NCI-H510A treated with DMSO at 0.1 percent for 48 hours (cell line): ENCODE measurements at places on chromosomes 5 and 9.

DNA sequence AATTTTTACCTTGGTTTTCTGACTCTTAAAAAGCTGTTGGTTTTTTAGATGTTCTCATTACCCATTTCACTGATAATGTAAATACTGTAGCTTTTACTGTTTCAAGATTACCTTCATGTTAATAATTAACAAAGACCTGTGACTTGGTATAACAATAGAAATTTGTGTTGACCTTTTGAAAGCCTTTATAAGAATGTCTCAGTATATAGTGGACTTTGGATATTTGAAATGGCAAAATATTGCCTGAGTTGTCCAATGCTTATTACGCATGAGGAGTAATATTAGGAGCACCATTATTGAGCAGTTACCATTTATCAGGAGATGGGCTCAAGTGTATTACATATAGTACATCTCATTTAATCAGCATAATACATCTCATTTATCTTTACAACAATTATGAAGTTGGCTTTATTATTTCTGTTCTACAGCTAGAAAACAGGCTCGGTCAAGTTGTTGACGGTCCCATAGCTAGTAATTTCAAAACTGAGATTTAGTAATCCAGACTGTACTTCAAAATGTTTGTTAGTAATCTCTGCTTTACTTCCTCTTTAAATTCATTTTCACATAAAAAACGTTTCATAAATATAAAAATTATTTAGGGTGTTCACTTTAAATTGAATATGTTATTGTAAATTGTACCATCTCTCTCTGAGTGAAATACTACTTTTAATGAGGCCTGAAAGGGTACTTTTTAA lies 50.7 kb upstream of the FKTN start:
- DNase-seq = no peak

DNA sequence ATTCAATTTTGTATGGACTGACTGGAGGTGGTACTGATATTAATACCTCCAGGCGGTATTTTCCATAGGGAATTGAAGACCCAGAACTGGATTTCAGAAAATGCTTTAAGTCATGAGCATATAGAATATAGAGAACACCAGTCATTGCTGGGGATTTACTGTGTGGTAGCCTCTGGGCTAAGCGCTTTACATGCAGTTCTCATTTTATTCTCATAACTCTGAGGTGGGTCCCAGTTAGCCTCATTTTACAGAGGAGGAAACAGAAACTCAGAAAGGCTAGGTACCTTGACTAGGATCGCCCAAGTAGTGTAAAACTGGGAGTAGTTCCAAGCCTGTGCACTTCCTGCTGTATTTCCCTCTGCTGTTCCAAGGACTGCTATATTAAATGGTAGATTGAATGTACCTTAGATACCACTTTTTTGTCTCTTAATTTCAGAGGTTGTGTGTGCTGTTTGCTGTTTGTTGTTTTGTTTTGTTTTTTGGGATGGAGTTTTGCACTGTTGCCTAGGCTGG lies 13.8 kb downstream of the SLC44A1 start:
- no peak for DNase-seq

DNA sequence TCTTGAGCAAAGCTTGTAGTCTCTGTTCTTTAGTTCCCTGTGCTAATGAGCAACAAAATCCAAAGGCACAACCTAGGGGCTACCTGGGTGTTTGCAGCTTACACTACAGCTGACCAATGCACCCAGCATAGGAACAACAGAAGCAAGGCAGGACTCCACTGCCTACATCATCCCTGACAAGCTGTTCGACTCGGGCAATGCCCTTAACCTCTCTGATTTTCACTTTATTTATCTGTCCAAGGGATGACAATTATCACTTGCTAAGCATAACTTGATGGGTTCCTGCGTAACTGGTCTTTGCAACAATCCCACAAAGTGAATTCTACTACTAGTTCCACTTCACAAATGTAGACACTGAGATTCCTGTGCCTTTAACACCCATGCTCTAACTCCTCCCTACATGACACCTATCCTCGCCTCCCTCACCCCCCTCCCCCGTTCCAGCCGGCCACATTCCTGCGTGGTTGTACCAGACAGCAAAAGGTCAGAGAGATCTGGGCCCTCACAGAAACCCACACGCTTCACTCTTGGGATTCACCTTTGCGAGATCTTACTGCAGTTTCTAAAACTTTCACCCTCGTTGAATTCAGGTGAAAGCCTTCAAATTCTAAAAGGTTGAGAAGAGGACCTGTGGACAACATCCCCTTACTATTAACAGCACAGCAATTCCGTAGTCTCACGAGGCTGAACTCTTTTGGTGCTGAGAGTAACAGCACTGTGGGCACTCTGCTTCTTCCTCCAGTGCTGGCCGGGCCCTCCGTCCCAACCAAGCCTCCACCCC lies 995 bp downstream of the IPPK start:
- no peak for DNase-seq

DNA sequence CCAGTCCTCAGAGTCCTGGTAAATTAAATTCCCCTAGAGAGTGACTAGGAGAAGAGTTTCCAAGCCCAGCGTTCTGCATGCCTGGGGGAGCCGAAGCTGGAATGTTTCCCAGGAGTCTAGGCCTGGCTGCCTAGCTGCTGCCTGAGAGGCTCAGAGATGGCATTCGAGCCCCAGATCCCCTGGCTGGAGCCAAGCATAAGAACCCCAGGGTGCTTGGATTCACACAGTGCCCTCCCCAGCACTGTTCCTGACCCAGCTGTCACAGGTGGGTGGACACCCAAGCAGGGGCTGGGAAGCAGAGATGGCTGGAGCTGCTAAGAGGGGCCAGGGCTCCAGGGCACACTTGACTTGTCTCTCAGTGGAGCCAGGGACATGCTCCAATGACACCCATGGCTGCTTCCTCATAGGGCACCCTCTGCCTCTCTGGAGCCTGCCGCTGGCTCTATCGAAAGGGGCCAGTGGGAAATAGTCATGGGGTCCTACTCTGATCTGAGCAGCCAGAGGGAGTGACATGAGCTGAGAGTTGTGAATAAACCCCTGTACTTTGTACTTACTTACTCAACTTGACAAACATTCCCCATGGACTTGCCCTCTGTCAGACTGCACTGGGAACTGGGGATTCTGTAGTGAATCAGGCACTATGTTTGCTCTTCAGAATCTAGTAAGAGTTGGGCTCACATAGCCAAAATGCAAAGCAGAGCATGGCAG lies 62.6 kb upstream of the XPA start:
- no peak for DNase-seq

DNA sequence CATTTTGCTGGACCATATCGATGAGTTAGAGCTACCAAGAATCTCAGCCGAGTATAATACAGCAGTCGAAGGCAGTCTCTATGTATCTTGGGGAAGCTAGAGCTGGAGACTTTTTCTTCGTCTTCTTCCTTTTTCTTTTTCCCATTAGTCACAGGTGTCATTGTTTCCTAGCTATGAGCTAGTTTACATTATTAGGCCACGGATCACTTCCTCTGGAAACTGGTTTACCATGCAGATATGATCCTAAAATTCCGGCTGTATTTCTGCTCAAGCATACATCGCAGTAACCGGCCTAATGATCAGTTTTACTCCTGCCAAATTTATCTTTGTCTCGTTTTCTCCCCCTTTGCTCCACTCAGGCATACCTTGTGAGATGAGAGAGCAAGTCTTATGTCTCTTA lies 312.8 kb downstream of the ARHGAP26 start:
- DNase-seq = no peak

DNA sequence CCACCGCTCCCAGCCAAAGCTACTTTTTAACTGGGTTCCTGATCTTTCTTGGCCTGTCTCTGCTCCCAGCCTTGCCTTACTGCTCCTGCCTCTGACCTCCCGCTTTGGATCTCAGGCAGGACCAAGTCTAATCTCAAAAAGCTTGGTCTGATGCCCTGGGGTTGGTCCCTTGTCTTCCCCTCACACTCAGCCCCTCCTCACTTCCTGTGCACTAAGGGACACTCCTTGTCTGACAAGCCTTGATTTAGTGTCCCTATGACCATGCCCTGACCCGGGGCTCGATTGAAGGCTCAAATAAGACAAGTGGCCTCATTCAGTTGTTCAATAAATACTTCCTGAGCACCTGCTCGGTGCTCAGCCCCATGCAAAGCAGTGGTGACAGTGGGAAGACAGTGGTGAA lies 3.7 kb upstream of the GTF3C5 start:
- DNase-seq = no peak
